ENCODE measurements at places on chromosomes 7 and 10.

DNA sequence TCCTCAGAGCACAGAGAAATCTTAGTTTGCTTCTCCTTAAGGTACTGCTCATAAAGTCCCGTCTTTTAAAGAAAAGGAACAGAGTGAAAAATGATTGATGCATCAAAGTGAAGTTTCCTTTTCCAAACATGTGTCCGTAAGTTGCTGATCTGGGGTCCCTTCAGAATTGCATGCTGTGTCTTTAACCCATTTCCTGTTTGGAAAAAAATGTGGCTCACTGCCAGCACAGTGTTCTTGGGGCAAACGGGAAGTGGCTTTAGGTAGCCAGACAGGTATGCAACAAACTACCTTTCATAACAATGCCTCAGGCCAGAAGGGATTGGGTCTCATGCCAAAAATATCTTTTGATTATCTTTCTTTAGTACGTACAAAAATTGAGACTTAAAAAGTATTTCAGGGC lies 50.9 kb downstream of the TFAM start:
- no peak for DNase-seq

DNA sequence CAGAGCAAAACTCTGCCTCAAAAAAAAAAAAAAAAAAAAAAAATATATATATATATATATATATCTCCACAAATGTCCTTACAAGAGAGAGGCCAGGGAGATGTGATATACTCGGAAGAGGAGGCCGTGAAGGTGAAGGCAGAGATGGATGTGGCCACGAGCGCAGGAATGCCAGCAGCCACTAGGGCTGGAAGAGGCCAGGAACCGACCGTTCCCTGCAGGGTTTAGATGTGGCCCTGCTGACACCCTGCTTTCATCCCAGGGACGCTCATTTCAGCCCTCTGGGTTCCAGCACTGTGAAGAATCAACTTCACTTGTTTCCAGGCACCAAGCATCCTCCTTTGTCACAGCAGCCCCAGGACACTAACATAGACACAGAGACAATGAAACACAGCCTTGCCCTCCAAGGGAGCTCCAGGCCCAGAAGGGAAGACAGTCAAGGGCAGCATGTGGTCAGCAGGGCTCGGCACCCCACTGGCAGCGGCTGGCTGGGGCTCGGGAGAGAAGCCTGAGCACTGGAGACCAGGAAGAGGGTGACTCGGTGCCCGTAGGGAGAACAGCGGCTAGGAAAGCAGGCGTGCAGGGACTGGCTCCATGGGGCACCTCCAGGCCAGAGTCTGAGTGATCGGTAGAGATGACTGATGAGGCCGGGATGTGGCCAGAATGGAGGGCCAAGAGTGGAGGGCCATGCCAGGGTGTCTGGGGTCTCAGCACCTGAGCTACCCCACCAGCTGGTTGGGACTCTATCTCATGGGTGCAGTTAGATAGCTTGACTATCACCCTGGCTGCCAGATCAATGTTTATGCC lies 7.6 kb downstream of the WDR86 start:
- DNase-seq = no peak

DNA sequence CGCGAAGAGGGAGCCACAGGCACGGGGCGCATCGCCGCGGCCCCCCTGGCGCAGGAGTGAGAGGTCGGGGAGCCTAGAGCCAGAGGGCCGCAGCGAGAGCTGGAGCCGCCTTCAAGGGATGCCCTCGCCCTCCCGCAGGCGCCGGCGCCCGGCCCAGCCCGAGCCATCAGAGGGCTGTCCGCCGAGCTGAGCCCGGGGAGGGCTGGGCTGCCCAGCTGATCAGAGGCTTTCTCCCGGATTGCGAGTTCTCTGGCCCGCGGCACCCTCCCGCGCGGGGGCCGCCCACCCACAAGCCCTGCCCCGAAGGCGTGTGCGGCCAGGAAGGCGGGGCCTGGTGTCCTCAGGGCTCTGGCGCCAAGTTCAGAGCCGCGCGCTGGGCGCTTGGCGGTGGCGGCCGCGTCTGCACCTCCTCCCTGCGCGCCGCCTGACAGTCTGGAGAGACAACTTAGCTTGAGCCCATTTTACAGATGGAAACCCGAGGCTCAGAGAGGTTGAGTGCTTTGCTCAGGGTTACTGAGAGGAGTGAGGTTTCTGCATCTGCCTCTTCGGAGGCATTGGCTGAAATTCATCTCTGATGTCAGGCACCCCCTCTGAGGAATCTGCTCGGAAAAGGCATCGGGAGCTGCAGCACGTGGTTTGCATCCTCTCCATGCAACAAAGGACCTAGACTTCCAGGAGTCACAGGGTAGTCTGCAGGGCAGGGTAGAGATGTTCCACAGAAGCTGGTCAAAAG lies 3.8 kb upstream of the ANTXRL start:
- DNase-seq = peak; percentile 42

DNA sequence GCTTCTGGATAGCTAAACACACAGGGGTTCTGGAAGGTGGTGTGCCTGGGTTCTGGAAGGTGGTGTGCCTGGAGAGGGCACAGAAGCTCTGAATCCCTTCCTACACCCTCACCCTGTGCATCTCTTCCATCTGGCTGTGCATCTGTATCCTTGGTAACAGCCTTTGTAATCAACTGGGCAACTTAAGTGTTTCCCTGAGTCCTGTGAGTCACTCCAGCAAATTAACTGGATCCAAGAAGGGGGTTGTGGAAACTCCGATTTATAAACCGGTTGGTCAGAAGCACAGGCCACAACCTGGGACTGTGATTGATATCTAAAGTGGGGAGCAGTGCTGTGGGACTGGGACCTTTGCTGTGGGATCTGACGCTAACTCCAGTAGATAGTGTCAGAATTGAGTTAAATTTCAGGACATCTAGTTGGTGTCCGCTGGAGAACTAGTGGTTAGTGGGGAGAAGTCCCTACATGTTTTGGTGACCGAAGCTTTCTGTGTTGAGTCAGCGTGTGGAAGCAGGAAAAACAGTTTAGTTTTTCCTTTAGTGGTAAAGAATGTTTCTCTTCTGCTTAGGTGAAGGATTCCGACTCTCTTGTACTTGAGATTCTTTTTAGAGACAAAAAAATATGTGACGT lies 228.1 kb downstream of the BMPER start:
- DNase-seq = no peak

- no peak for DNase-seq
Measured at GRCh38 chr10:87928996-87929395, 65.6 kb downstream of the PTEN start.

- DNase-seq = no peak
Measured at GRCh38 chr7:149196705-149197171, 1.4 kb downstream of the ZNF282 start.

DNA sequence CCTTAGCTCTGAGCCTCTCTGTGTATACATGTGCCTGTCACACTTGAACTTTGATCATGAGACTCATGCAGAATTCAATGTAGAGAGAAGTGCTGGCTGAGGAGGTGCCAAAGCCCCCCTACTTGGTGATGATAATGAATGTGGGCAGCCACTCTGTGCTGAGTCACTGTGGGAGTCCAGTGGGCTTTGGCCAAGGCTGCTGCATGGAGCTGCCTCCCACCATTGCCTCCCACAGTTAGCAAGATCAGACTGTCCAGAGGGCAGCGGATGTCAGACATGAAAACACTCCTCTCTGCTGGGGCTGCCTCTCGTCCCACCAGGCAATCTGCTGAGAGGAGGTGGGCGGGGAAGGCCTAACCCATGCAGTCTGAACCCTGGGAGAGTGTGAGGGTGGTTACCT lies 180.3 kb downstream of the SH2D4B start:
- DNase-seq = no peak

GRCh38 chr7:158127241-158127640 lies 460.4 kb downstream of the PTPRN2 start:
- DNase-seq = no peak

DNA sequence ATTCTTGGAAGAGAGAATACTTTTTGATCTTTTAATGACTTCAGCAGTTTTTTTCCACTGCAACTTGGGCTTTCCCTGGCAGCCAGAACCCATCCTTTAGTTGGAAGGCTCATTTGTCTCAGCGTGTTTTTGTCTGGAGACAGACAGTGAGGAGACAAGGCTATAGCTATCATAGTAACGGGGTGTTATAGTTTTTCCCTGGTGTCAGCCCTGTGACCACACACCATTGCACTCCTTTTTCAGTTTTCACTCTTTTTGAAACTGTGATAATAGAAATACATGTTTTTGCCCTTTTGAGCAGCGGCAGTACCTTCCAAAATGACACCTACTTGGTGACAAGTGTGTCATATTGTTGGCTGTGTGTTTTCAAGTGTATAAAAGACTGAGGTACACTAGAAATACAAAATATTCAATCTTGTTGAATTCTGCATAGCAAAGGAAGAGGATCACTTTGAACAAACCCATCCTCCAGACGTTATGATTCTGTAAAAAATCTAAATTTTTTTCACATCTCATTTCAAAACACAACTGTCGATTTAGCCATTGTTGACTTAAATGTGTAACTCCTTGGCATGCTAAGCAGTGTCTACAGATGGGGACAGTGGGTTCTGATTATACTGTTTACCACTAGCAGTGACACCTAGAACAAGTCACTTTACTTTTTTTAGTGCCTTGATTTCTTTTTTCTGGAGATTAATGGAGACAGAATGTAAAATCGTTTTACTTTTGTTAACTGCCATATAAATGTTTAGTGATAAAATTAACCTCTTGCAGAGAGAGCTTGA lies 130.1 kb downstream of the EXOC4 start:
- no peak for DNase-seq

GRCh38 chr7:76211216-76211615 lies 9.5 kb downstream of the SRRM3 start:
- no peak for DNase-seq

DNA sequence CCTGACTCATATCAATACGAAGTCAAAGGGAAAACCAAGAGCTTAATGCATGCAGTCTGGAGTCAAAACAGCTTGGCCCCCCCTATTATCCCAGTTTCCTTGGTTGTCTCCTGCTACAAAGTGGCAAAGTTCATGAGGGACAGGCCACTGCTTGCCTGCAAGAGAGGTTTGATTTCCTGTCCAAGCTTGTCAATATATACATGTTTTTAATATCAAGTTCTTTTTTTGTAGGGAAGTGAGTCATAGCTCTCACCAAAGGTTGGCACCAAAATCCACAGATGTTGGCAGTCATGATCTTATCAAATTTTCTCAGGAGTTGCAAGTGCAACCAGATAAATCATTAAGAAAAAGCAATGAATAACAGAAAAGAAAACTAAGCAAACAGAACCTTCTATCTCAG lies 176.8 kb downstream of the COBL start:
- no peak for DNase-seq

DNA sequence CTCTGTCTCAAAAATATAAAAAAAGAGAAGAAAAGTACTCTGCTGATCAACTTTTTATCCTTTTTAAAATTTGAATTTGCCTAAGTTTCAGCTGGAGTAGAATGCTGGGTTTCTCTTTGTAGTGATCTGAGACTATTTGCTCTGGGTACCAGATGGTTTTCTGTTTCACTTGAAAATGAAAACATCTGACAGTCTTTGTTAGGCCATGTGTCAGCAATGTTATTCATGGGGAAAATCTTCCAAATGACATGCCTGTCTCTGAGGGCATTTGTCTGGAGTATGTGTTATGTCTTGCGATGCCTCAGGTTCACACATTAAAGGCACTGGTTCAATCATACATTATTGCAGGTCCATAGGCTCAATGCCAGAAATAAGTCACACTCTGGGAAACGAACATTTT lies 175.3 kb upstream of the TMEM229A start:
- DNase-seq = no peak

DNA sequence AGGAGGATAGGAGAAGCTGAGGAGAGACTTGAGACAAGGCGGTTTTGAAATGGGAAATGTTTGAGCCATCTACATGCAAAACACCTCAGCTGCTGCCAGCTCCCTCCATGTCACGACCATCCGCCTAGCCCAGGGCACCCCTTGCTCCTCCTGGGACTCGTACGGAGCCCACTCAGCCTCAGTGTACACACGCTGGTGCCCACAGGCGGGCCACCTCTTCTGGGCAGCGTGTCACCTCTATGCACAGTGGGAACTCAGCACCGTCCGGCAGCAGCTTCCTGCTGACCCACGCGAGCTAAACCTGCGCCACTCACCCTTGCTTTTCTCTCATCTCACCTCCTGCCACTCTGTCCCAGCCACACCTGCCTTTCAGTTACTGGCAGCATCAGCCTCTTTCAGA lies 108.3 kb downstream of the GALNT11 start:
- DNase-seq = no peak

DNA sequence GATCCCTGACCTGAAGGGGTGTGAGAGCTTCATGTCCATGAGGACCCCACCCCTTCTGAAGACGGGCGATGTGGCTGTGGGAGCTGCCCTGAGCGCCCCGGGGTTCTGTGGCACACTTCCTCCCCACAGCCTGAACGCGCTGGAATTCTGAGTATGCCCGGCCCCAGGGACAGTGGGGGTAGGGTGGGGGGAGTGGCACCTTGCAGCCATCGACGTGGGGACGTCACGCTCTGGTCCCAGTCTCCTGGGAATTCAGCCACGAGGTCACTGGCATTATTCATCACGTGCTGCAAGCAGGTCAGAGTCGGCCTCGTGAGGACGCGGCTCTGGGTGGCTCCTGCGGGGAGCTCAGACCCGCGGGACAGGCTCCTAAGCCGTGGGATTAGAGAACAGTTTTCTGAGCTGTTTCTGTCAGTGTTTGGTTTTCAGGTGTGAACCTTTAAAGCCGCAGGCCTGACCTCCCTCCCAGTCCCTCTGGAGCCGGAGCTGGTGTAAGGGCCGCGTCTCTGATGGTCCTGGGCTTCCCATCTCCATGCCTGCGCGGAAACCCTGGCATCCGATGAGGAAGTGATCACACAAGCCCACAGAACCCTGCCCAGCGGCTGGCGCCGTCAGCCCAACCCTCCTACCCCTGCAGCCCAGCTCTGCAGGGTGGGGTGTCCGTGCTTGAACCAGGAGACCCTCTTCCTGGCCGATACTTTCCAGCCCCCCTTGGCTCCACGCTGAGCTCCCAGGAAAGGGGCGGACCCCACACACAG lies 16.1 kb downstream of the GPR146 start:
- no peak for DNase-seq

DNA sequence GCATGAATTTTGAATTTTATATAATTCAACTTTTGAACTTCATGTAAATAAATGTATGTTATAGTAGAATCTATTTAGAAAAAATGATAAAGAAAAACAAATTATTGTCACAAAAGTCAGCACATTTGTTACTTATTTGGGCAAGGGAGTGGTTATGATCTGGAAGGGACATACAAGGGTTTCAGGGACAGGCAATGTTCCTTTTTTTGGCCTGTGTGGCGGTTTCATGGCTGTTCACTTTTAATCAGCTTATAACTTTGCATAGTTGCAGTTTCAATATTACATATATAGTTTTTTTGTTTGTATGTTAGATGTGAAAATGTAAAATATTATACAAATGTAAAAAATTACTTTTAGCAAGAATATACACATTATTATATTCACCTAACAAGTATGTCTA lies 256.2 kb downstream of the PCLO start:
- no peak for DNase-seq

GRCh38 chr10:92506336-92506735 lies 67.6 kb downstream of the IDE start:
- no peak for DNase-seq

GRCh38 chr10:70903262-70903921 lies 15.0 kb upstream of the PCBD1 start:
- no peak for DNase-seq

GRCh38 chr10:106360870-106361269 lies 803.6 kb downstream of the SORCS1 start:
- no peak for DNase-seq
